Stimulated activated CD8-positive, alpha-beta memory T cell treated with anti-CD3 and anti-CD28 coated beads, Interleukin-15, amount 100 ng/mL, for 4 hours (primary cell): ENCODE measurements at places on chromosomes 7 and 10.

- DNase-seq: no peak
These were observed 65.8 kb downstream of the CDK13 start for GRCh38 chr7:40015790-40016296.

DNA sequence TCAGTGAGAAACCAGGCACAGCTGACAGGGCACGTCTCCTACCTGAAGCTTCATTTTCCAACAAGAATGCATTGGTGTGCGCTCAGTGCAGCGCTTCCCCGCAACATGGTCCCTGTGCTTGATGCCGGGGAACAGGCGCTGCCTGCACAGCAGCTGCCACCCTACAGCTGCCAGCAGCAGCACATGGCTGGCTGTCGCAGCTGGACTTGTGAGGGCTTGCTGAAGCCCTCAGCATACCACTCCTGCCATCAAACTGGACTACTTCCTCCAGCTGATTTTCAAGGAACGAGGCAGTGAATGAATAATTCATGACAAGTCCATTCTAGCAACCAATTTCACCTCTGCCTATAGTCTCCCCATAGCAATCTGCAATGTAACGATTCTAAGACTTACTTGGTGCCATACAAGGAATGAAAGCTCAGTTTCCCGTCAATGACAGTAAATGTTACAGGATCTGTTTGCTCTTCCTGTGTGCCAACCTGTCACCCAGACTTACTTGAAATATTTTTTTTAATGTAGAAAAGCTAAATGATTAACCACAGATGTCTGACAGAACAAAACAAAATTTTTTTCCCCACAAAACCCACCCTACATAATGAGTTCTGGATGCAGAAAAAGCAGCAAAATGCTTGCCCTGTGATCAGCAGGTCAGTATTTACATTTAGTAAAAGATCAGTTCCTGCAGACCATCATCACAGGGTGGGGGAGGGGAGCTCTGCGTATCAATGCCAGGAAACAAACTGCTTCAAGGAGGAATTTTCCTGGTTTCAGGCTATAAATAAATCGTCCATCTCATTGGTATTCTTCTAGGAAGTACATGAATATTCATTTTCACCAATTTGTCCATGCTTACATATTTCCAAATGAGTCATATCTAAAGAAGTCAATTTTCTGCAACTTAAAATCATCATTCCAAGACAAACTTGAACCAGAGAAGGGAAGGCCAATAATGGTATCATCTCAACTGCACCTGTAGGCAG lies 140.6 kb downstream of the ALOX5 start:
- DNase-seq: no peak

- no peak for DNase-seq
These were observed 72.3 kb upstream of the DNAJB12 start for GRCh38 chr10:72426986-72427385.

DNA sequence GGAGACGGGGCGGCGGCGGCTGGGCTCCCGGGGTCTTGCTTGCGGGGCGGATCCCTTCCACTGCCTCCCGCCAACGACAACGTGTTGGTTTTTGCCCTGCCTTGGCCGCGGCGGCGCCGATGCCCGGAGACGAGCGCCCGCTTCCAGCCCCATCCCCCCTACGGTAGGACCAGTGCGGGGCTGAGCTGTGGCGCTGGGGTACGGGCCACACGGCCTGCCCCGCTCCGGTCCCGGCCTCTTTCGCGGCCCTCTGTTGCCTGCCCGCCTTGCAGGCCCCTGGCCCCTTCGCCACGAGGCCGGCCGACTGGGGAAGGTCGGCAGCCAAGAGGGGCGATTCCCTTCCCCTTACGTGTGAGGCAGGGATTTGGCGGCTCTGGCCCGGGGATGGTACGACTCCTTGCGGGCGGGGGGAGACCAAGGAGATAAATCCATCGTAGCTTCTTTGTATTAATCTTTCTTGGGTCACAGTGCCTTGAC lies 488 bp downstream of the EIF4H start:
- no peak for DNase-seq

DNA sequence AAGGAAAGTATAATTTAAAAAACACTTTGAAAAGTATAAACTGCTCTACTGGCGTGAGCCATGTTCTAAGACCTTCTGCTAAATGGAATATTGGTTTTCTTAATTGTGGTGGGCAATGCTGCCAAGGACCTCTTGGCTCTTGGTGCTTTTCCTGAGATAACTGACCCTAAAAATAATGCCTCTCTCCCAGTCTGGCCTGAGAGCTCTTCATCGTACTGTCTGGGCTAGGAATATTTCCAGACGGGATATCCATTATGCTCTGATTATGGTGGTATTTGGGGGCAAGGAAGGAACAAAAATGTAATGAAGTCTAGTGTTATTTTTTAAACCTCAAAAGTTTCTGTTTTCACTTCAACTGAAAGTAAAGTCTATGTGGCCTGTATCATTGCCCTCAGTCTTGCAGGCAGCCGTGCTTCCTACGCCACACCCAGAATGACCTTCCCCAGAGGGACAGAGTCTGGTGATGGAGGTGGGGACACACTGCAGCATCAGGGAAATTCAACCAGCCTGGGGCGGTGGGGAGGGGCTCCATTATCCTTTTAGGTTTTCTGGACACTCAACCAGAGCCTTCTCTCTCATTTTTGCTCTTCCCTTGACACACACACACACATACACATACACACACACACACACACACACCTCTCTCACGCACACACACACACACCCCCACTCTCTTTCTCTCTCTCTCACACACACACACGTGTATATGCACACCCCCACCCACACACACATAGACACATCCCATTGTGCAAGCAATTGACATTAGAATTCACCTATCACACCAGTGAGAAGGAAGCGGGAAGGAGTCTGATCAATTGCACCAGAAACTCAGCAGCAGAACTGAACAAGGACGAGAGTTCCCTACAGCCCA lies 99.6 kb downstream of the LRRC18 start:
- no peak for DNase-seq

- no peak for DNase-seq
These were observed 57.7 kb downstream of the ATAD1 start for GRCh38 chr10:87760195-87760905.

- DNase-seq: no peak
These were observed 90.3 kb upstream of the CTTNBP2 start for GRCh38 chr7:117963264-117964197.

DNA sequence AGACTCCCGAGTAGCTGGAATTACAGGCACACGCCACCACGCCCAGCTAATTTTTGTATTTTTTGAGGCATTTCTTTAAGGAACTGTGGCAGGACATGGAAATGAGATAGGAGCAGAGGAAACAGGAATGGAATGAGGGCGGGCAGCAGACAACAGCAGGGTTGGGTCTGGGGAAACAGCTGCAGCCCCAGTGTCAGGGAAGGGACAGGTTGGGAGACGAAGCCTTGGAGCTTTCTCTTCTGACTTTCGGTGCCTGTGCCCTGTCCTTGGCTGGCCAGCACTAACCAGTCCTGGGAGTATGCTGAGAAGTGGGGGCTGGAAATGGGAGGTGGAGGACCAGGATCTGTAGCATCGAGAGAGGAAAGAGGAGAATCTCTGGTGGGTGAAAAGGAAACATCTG lies 47.4 kb downstream of the ATOH7 start:
- no peak for DNase-seq

GRCh38 chr10:43622038-43622437 lies 15.8 kb downstream of the ZNF485 start:
- no peak for DNase-seq

GRCh38 chr7:114921631-114922025 lies 266 bp upstream of the MDFIC start:
- no peak for DNase-seq

DNA sequence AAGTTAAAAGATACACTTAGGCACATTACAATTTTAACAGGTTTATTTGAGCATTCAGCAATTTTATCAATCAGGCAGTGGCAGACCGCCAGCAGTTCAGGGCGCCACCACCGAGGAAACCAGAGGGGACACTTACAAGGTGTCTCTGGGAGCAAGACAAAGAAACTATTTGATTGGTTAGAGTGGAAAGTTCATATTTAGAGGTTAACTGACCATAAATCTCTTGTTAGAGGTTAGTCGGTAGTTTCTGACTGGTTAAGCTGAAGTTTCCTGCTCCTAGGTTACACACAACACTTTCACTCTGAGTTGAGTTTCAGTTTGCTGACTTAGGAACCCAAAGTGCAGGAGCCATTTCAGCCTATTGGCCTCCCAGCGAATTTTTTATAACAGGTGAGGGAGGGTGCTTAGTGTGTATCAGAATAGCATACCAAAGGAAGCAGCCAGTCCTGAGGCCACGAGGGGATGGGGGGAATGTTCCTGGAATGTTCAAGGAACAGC lies 10.8 kb upstream of the PVRIG start:
- DNase-seq: no peak

DNA sequence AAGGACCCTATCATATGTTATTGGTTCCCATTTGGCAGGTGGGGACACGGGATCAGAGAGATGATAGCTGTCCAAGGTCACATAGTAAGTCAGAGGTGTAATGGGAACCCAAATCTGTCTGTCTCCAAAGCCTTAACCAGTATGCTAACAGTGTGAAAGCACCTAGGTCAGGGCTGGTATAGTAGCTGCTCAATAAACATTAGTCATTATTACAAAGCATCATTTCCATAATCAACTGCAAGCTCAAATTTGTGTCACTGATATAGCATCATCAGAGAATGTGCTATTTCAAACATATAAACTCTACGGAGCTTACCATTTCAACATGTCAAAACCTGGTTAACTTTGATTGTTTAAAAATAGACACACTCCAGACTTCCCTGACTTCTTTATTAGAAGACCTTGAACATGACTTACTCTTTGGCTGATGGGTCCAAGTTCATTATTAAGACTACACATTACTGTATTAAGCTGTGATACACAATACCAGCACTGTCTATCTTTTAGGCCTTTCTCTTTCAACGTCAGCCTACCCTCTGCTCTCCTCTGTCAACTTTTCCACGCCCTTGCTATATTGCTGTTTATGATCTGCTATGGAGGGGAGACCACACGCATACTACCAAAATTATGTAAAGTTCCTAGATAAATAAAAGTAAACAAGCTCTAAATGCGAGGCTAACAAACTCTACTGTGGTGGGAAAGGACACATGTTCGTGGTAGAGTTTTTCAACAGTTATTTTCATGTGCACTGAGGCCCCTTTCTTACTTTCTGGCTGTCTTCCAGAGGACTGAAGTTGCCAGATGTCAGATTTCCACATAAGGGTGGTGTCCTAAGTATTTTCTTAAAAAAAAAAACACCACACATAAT lies 33.6 kb downstream of the DNMBP start:
- DNase-seq: no peak

GRCh38 chr10:132563485-132564248 lies 26.1 kb downstream of the INPP5A start:
- no peak for DNase-seq

DNA sequence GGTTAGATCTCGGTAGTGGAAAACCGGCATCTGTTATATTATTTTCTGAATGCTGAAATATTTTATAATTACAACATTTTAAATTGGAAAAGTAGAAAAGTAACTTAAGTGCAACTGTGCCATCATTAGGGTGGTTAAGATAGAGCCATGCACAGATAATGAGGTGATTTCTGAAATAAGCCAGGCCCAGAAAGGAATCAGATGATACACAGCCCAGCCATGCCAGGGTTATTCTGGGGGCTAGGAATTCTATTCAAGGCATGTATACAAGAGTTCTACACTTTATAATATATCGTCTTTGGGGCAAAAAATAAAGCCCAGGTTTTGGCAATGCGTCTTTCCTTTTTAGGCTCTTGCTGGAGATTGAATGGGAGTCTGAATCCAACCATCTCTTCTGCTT lies 128.7 kb downstream of the ITGB8 start:
- DNase-seq: no peak

- no peak for DNase-seq
These were observed 236.7 kb downstream of the PHF14 start for GRCh38 chr7:11210374-11210773.

- DNase-seq: no peak
These were observed 18.4 kb downstream of the FXYD4 start for GRCh38 chr10:43389867-43390266.

DNA sequence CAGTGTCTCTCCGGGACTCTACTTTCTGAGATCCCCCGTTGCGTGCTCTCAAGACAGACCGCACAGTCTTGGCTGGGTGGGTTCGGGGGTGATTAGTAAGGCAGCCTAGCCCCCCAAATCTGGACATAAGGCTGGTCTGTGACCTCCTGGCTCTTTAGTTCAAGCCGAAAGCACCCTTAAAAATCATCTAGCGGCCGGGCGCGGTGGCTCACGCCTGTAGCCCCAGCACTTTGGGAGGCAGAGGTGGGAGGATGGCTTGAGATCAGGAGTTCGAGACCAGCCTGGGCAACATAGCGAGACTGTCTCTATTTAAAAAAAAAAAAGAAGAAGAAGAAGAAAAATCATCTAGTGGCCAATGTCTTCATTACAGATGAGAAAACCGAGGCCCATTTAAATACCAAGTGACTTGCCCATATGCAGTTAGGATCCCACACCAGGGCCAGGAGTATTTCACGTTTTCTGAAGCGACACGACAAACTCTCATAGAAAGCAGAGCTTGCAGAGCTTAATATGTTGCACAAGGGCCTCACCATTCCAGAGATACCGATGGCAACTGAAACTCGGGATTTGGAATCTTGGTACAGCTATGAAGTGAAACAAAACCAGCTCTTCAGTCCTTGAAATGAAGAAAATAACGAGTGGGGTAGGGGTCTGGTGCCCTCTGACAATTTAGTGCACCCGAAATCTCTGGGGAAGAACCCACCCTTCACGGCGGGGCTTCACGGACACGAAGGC lies 703 bp upstream of the HILPDA start:
- no peak for DNase-seq

GRCh38 chr7:116071629-116072028 lies 41.1 kb upstream of the TFEC start:
- DNase-seq: no peak
